ENCODE measurements at places on chromosomes 2 and 18.

DNA sequence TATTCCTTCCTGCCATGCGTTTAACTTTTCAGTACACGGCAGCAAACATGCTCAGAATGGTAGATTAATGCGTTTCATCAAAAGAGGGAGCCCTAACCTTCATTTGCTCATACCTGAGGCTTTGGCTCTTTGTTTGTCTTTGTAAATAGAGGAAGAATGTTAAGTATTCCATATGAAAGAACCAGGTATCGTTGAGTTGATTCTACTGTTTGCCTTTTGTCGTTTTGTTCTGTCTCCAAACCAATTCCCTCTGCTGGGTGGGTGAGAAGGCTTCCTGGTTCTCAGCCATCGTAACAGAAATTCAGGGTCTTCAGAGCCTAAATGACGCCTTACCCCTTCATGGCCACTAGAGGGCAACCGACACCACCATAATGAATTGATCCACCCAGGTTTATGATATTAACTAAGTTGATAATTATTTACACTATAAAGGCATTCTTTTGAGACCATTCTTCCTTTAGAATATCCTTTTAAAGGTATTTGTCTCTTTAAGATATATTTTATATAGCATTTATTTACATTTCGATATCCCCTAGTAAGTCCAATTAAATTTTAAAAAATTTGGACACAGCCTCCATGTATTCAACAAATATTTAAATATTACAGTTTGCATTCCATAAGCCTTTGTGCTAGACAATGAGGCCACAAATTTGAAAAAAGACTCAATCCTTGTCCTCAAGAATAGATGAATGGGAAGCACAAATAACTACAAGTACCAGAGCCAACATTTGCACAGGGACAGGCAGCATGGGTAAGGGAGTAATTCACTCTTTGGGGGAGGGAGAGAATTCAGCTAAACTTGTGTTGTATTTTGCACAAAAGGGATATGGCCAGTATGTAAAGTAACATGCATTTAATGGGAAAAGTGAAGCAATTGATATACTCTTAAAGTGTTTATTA, 48.1 kb downstream of the TIMM21 start:
- DNase-seq = peak; percentile 67

GRCh38 chr2:109521233-109522062, 92.3 kb downstream of the SEPTIN10 start:
- DNase-seq = no peak

DNA sequence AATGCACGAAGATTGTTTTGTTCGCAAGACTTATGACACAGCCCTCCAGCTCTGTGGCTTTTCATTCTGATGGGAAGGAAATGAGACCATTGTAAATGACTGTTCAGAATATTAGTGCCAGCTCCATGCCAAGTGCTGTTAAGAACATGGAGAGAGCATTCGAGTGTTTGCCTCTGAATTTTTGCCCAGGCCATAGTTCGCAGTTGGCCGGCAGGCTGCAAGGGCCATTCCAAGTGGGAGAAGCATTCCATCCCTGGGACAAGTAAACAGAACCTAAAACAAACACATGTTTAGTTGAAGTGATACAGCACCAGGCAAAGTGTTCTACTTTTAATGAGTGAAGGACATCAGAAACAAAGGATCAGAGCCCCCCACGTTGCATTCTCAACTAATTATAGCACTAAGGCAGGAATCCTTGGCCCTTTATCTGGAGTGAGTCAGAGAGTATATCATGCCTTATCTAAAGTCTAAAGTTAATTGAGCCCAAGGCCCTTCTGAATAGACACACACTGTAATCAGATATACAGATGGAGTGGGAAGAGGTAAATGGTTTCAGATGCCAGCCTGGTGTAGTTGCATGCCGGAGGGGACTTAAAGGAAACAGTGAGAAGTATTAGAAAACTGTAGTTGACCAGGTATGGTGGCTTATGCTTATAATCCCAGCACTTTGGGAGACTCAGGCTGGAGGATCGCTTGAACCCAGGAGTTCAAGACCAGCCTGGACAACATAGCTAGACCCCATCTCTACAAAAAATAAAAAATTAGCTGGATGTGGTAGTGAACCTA, 53.3 kb downstream of the NEDD4L start:
- no peak for DNase-seq

- DNase-seq = no peak
These were observed 180.7 kb downstream of the BABAM2 start for GRCh38 chr2:28071221-28071620.

DNA sequence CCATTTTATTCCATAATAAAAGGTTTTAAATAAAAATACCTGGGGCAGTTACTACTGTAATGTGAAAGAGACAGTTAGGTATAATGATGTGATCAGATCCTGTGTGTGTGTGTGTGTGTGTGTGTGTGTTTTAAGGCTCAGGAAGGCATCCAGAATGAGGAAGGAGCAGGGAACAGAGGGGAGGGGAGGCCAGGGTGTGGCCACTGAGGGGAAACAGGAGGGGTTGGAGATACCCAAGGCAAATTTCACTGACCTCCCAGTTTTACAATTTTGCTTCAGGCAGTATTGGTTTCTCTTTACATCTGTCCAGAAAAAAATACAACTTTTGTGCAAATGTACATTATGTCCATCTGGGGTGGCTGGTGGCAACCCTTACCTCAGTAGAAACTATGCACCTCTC, 163.5 kb upstream of the FBXO11 start:
- DNase-seq = no peak

- peak; percentile 57 for DNase-seq
These were observed 15.4 kb upstream of the MLPH start for GRCh38 chr2:237471438-237472186.

GRCh38 chr2:195148004-195148403, 509.0 kb upstream of the SLC39A10 start:
- DNase-seq = no peak

DNA sequence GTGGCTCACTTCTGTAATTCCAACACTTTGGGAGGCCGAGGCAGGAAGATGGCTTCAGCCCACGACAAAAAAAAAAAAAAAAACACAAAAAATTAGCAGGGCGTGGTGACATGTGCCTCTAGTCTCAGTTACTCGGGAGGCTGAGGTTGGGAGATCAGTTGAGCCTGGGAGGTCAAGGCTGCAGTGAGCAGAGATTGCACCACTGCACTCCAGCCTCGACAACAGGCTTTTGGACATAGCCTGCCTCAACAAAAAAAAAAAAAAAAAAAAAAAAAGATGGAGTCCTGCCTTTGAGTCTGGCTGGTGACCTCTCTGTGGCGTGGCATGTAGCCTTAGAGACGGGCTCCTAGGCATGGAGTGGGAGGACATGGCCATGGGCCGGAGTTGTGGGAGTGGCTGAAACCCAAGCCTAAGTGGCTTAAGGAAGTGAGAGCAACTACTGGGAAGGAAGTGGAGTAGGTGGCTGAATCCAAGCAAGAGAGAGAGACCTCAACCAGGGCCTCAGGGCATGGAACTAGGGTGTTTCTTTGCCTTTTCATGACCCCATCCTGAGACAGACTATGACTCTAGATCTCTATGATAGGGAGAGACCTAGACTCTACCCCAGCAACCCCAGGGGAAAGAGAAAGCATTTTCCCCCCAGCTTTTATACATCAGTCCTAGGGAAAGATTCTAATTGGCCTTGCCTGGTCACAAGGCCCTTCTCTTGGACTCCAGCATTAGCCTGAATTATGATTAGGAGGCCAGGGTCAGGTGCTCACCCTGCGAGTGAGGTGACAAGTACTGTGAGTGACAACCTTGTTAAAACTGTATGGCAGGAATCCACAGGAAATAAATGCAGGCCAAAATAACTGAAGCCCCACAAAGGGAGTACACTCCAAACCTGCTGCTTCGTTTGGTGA, 34.2 kb downstream of the NPAS2 start:
- DNase-seq = no peak

GRCh38 chr2:143402451-143402850, 273.2 kb downstream of the ARHGAP15 start:
- no peak for DNase-seq
